ENCODE measurements at places on chromosomes 11 and 22.

DNA sequence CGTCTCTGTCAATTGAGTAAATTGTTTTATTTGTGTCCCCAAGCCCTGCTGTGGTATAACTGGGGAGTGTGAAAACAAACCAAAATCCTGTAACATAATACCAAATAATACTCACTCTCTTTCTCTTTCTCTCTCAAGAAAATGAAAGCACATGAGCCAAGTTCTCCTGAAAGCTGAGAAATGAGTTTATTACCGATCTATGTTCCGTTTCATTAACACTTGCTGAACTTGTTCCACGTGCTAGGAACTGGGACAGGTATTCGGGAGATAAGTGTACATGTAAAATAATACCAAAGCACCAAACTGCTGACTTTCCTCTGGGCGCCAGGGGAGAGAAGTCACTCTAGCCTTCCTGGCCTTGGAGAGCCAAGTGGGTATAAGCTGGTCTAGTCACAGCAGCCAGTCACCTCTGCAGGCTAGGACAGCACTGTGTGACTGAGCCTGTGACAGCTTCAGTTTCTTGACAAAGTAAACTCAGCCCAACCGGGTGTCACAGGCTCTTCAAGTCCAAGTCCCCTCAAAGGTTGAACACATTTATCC, 23.1 kb downstream of the CD6 start:
- DNase-seq = no peak

DNA sequence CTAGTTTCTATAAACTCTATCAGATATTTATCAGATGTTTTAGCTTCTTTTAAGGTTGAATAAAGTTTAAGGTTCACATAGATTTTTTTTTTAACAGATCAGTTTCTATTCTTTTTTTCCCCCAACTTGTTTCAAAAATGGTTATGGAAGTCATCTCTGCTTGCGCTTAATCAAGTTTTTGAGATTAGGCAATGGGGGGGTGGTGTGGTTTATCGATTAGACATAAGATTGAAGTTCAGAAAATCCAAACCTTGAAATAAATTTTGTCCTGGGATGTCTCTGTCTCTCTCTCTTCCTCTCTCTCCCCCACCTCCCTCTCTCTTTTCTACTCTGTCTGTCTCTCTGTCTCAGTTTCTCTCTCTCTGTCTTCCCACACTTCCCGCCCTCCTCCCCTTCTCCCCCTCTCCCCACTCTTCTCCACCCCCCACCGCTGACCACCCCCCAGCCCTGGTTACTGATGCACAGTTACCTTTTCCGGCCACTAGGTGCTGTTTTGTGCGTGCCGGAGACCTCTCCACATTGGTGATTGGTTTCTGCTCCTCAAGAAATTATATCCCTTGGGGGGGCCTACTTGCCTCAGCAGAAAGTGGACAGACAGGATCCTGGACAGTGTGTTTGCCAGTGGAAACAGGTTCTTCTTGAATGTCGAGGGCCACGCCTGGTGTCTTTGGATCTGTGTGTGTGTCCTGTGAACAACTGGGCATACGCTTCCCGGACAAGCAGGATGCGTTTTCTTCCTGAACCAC, 29.7 kb upstream of the ANO1 start:
- DNase-seq = no peak

- no peak for DNase-seq
Observed at GRCh38 chr11:84906995-84907394, 720.1 kb downstream of the DLG2 start.

DNA sequence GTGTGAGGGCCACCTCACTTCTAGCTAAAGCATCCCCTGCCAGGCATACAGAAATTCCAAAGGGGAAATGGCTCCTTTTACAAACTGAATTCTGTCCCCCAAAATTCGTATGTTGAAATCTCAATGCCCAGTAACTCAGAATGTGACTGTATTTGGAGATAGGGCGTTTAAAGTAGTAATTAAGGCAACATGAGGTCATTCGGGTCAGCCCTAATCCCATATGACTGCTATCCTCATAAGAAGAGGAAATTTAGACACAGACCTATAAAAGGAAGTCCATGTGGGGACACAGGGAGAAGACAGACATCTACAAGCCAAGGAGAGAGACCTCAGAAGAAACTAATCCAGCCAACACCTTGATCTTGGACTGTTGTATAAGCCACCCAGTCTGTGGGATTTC, 119.1 kb downstream of the CHST1 start:
- DNase-seq = no peak

- DNase-seq = no peak
Observed at GRCh38 chr11:35479731-35480130, 45.7 kb downstream of the PAMR1 start.

DNA sequence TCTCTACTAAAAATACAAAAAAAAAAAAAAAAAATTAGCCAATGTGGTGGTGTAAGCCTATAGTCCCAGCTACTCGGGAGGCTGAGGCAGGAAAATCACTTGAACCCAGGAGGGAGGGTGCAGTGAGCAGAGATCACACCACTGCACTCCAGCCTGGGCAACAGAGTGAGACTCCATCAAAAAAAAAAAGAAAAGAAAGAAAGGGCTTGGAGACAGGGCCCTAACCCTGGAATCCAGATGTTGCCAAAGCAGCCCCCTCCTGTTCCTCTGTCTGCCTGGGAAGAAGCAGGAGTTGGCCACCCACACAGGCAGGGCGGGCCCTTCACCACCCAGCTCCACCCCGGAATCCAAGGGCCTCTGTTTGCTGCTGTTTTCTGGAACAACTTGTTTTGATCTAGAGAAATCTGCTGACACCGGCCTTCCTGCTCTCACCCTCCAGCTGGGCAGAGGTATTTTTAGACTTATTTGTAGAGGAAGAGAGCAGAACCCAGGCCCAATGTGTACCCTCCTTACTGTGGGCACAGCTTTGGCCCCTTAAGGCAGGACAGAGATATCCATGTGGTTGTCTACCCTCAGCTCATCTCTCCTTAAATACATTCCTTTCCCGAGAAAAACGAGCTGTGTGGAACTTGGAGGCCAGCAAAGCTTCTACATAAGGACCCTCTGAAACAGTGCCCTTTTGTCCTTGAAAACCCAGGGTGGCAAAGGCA, 2.7 kb upstream of the NEAT1 start:
- DNase-seq = peak; percentile 96

DNA sequence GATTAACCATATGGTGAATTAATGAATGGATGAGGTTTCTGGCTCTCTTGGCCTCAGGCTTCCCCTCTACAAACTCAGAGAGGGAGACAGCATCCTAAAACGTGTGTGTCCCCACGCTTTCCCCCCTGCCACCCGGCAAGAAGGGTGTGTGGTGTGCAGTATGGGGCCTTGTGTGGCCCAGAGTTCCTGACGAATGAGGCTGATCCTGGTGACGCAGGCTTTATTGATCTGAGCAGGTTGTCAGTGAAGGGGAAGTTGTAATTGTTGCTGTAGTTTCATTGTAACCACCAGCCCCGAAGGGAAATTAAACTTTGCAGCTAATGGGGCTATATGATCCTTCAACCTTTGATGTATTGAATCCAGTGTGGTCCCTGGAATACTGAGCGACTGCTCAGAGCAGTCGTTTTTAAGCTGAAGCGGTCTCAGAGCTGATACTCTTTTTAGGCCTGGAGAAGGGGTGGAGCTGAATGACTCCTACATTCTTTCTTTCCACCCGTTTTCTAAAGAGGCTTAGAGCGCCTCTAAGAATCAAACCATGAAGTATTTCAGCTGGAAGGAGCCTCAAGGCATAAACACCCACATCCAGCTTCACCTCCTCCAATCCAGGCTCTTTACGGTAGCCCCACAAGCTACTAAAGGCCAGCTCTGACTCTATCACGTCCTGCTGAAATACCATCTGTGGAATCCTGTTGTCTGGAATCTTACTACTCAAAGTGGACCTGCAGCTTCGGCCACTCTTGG, 284.7 kb downstream of the MIAT start:
- DNase-seq = no peak

GRCh38 chr11:118430956-118431355, 5.3 kb upstream of the KMT2A start:
- no peak for DNase-seq

GRCh38 chr11:69640995-69641581, at the start of gene CCND1:
CCND1 (plus strand) TSS chr11:69641156; CDS start chr11:69641314, 158 bp downstream.
- DNase-seq = peak; percentile 65

DNA sequence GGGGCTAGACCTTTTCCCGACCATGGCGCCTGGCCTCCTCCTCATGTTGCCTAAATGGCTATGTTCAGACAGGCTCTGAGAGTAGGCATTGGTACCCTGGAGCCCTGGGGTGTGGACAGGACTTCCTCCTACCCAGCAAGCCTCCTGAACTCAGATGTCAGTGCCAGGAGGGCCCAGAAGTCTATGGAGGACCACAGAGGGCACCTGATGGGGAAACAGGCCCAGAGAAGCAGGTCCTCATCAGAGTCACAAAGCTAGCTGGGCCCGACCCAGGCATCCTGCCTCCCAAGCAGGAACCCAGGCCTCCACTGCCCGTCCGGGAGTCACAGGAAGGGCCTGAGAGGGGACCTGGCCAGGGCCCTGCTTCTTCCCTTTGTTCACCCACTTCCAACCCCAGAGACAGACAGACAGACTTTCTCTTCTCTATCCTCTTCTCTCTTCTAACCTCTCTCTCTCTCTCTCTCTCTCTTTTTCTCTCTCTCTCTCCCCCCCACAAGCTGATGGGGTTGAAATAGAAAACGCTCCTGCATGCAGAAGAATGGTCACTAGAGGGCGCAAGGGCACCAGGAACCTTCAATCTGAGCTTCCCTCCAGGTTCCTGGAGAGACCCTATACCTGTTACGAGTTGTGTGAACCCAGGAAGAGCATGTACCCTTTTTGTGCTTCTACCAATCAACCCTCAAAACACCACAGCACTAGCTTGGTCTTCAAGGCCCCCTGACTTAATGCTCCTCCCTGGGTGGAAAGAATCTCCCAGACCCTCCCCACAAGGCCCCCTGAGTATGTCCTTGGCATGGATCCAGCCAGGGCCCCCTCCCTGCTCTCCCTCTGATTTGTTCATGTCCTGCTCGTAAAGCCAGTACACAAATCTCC, 27.1 kb downstream of the ARAP1 start:
- DNase-seq = peak; percentile 85

GRCh38 chr22:44930711-44931035, 79.1 kb downstream of the PHF21B start:
- DNase-seq = no peak

DNA sequence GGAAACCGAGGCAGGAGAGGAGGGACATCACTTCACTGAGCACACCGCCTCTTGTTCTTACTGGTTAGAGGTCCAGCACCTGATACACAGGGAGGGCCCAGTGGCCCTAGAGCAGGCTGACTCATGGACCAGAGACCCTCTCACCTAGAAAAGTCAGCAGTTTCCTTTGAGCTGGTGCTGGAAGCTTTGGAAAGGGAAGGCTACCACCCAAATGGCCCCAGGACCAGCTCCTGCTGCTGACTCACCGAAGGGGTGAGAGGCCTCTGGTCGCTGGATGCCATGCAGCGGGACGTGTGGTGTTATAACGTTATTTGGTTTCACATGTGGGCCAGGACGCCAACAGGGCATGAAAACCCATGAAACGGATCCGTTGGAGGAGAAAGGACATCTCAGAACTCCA, 3.8 kb downstream of the NADSYN1 start:
- DNase-seq = no peak

DNA sequence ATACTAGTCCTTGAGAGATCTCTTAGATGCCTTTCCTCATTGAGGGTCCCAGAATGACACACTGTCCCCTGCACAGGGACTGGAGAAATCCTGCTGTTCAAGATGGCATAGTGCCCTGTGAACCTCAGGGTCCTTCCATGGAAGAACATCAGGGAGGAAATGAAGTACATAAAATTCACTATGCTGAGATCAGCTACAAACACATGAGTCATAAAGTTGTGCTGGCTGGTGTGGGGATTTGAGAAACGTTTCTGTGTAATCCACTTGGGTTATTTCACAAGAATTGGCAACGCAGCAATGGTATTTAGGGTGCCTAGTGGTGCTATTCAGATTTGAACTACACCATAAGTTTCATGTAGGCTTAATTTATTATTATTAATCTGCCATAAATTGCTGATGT, 174.4 kb downstream of the MAML2 start:
- no peak for DNase-seq

DNA sequence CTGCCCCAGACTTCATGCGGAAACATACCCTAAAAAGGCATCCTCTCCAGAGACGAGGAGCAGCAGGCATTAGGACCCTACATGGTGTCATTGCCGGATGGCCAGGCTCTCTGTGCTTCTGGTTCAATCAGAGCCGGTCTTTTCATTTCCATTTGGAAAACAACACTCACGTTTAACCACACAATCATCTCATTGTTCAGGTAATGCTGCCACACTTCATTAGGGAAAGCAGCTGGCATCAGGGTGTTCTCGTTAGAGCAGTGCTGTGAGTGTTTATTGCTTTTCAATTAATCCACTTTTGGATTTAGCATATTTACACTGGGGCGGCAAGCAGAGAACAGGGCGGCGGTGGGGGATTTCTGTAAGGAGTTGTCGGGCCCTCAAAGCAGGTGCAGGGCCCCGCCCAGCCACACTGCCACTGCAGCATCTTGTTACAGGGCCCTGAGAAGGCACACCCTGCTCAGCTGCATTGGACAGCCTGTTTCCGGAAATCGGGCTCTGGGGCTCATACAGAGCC, 338.6 kb downstream of the SHANK2 start:
- DNase-seq = peak; percentile 6

- no peak for DNase-seq
Observed at GRCh38 chr11:45204761-45205160, 58.3 kb downstream of the PRDM11 start.

DNA sequence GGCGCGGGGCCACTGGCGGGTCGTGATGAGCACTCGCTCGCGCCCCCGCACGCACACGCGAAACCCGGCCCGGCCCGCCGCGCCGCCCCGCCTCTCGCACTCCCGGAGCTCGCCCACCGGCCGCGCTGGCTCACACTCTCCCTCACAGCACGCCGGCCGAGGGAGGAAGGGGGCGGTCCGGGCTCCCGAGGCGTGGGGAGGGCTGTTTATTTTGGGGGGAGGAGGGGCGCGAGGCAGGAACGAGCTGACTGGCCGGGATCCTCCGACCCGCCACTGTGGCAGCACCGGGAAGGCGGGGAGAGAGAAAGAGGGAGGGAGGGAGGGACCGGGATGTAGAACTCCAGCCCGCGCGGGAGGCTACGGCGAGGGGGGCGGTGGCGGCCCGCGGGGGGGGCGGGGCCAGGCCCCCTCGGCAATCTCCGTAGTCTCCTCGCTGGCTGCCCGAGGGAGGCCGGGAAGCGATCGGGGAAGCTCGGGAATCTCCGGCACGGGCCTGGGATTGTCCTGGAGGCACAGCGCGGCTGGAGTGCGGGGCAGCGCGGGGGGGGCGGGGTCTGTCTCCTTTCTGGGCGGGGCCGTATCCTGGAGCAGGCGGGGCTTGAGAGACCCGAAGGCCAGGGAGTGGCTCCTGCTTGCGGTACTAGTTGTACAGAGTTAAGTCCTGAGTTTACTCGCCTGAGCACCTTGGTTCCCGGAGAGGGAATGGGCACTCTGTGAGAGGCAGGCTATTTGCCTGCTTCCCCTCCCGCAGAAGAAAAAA, at the start of gene RBFOX2:
Gene RBFOX2, minus strand, starts transcription at position 179 of the 760 bp plus-strand sequence. CDS start 399 bp downstream, outside the sequence.
- DNase-seq = peak; percentile 88

DNA sequence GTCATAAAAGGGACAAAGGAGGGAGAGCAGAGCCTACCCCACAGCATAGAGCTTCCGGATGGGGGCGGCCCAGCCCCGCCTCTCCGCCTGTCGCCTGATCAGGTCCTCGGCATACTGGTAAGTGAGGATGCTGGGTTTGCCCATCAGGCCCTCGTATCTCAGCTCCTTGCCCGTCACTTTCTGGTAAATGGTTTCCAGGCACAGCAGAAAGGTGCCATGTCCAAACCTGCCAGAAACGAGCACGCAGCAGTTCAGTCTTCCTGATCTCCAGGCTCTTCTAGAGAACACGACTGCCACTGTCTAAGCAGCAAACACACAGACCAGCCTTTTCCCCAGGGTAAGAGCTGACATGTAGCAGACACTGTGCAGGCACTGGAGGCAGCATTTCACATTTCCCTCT, 17.4 kb upstream of the TMEM121B start:
- DNase-seq = no peak

All from pons (tissue), 1 donor.